Bronchial epithelial cell (primary cell): ENCODE measurements at places on chromosomes 7 and 10.

DNA sequence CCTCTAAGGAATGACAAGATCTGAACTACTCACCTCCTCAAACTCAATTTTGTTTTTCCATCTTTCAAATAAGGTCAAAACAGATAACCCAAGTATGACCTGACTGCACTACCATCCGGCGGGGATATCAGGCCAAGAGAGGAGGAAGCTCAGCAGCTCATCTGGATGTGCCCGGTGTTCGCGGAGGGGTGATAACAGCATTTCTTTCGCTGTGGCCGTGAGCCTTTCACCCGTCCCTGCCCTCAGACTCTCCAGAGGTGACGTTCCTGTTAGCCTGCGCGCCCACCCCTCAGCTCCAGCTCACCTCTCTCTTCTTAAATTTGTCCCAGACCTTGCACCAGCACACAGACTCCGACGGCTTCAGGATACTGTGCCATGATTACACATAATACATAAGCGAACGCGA lies 526 bp downstream of the ZNF248 start:
- DNase-seq, result peak; percentile 4

DNA sequence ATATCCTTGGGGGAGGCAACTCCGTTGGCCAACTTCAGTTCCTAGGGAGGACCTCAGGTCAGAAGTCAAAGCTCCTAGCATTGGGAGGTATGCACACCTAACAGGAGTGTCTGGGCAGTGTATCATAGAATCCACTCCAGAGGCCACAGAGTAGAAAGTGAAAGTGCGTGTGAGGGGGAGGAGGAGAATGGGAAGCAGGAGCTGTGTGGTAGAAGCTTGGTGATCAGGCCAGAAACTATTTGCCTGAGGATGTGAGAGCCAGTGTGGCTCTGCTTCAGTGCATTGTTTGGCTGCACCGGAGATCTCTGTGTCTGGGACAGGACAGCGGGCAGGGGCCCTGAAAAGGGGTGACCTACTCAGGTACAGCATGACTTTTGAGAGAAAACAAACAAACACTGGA lies 557.4 kb upstream of the VSTM2A start:
- DNase-seq, result peak; percentile 1

DNA sequence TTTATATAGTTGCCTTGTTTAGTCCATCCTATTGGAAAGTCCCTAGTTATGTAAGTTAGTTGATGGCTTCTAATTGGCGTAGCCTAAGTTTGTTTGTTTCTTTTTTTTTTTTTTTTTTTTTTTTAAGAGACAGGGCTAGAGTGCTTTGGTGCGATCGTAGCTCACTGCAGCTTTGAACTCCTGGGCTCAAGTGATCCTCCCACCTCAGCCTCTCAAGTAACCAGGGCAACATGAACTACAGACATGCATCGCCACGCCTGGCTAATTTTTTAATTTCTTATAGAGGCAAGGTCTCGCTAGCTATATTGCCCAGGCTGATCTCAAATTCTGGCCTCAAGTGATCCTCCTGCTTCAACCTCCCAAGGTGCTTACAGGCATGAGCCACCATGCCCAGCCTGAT lies 7.1 kb downstream of the CSGALNACT2 start:
- no peak for DNase-seq

- DNase-seq, result no peak
Measured at GRCh38 chr7:101518336-101518735, 110.8 kb downstream of the MYL10 start.

GRCh38 chr10:92486637-92487036 lies 87.3 kb downstream of the IDE start:
- DNase-seq, result no peak

- DNase-seq, result no peak
Measured at GRCh38 chr10:77285529-77286182, 352.0 kb downstream of the KCNMA1 start.

GRCh38 chr7:141915565-141915964 lies 634 bp upstream of the OR9A4 start:
- DNase-seq, result peak; percentile 95

DNA sequence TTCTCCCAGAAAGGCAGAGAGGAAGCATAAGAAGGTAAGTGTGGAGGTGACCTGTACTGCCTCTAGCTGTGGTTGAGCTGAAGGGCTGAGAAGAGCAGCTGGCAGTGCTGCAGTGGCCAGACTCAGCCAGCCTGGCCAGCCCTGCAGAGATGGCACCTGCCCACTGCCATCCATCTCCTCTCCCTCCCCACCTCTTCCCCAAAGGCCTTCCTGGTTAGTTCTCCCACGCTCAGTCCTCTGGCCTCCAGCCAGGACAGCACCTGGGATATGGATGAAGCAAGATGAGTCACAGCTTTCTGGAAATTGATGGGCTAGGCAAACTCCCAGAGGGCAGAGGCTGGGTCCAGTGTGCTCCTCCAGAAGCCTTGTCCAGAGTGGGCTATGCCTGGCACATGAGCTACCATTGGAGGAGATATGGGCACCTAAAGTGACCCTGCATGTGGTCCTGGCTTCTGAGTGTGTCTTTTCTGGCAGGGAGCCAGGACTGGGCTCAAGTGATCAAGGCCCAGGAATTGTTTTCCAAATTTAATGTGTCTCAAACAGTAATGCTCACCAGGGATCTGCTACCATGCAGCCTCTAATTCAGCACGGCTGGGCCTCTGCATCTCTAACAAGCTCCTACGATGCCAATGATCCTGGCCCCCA lies 81.0 kb upstream of the CACUL1 start:
- peak; percentile 97 for DNase-seq

- no peak for DNase-seq
Measured at GRCh38 chr7:11252705-11253272, 279.1 kb downstream of the PHF14 start.

DNA sequence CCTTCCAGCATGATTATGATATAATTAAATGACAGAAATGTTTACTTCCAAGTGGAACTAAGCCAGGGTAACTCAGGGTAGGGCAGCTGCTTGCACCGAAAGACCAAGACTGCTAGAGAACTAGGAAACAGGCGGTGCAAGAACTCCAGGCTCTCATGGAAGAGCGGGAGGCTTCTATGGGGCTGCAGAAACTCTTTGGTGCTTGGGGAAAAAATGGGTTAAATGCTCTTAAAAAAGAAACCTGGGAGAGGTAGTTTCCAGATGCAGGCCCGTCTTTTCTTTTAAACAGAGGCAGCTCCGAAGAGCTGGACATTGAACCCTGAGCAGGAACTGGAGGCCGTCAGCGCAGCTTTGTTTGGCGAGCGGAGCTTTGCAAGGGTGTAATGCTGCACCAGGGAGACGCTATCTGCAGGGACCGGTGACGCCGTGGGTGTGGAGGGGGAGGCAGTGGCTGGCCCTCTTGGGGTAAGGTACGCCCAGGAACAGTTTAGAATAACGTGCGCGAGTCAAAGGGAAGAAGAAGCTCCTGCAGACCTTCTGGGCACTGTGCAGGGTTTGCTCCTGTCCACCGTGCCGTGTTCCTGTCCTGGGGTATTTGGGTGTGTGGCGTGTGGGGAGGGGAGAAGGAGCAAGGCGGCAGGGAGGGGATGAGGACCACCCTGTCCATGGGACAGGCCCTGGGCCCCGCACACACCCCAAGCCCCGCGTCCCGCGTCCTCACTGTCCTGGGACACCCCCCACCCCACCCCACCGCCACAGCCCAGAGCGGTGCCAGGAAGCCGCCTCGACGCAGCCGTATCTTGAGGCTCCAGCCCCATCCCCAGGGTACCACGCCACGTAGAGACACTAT lies 59.0 kb downstream of the EGFR start:
- no peak for DNase-seq

- DNase-seq, result no peak
Measured at GRCh38 chr10:79047875-79048638, 20.7 kb upstream of the ZMIZ1 start.

DNA sequence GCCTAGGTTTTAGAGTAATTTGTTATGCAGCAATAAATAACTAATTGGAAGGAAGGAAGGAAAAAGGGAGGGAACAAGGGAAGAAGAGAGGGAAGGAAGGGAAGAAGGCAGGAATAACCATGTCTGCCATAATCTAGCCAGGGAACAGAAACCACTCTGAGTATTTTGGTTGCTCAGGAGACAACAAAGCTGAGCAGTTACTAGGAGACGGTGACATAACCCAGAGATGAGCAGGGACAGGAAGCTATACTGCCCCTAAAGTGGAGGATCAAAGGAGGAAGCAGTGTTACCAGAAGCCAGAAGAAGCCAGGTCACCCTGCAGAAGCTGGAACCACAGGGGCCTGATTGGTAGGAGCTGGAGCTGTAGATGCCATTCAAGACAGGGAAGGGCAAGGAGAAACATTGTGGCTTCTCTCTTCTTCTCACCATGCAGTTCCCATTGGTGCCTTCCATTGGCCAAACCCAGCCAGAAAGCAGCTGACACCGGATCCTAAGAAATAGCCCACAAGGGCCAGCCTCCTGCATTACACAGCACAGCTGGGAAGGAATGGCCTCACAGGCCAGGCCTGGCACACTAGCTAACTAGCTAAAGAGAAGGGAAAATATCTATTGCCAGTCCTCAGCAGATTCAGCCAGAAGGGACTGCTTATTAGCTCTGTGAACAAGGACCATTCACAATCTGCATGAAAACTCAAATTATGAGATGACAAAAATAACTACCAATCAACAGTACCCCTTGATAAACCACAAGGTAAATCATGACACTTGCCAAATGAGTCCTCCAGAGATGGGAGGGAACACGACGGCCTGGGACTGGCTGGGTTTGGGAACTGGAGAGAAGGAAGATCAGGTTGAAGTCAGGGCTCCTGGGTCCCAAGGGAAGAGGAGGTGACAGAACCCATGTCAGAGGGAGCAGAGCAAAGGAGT lies 184.5 kb upstream of the NFE2L3 start:
- DNase-seq, result no peak

GRCh38 chr7:151051108-151051507 lies 2.8 kb downstream of the ASIC3 start:
- DNase-seq, result peak; percentile 51

DNA sequence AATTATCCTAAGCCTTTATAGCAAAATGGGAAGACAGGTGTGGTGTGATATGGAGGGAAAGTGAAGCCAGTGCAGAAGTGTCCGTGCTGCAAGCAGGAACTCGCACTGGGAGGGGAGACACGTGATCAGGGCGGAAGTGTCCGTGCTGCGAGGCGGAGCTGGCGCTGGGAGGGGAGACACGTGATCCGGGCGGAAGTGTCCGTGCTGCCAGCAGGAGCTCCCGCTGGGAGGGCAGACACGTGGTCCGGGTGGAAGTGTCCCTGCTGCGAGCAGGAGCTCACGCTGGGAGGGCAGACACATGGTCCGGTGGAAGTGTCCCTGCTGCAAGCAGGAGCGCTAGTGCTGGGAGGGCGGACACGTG lies 40.5 kb upstream of the PRKAR1B start:
- no peak for DNase-seq

GRCh38 chr7:123557016-123557397 lies 611 bp downstream of the NDUFA5 start:
- no peak for DNase-seq

DNA sequence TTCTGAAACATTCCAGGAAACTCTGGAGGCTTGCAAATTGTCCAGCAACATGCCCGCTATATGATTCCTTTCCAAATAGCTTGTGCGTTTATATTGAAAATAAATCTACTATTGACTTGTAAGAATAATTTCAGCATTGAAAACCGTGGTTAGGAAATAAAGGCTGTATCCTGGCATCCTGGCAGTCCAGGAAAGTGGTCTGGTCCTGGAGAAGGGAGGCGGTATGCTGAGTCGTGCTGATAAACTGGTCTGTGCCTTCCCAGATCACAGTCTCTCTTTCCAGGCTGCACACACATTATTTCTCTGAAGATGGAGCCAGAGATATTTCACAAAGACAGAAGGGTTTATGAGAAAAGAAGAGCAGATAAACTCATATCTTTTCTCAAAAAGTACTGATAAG lies 350.1 kb upstream of the COBL start:
- DNase-seq, result no peak

DNA sequence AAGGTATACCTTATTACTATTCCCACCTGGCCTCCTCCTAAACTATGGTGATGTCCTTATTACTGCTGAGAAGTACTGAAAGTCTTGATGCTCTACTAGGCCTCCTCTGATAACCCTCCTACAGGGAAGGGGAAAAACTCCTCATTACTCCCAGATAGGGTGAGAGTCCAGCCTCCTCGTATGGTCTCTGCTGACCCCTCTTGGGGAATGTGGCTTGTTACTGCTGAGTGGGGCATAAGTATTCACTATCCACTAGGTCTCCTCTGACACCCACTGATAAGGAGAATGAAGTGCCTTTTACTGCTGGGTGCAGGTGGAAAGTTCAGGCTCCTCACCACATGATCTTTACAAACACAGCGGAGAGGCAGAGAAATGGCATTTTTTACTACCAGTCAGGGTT lies 222.9 kb downstream of the CHRM2 start:
- DNase-seq, result no peak

DNA sequence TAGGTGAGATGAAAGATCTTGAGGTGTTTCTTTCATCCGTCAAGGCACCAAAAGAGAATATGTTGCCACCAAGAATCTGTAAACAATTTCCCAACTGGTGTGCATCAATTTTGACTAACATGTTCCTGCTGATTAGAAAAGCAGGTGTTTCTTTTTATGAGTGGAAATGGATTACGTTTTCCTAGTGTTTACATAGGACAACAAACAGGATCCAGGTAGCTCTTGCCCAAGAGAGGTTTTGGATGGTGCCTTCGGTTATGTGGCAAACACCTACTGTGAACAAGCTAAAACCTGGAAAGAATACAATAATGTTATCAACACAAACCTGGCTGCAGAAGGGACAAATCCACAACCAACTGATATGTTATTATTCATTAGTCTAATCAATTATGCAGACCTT lies 53.6 kb upstream of the WNT16 start:
- no peak for DNase-seq

DNA sequence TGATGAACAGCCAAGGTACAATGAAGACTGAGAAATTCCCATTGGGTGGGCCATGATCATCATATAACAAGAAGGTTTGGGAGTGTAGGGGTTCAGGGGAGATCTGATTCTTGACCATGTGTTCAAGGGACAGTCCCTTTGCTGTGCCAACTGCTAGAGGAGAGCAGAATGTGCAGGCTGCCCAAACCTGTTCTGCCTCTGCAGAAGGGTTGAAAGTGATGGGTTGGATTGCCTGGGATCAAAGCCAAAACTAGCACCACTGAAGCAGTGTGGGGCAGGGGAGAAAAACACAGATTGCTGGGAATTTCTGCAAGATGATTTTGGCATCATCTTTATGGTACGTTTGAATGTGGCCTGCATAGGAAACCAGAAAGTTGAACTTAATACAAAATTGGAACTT lies 303.9 kb downstream of the OTUD1 start:
- no peak for DNase-seq

- DNase-seq, result peak; percentile 7
Measured at GRCh38 chr7:2478399-2478785, 2.2 kb upstream of the GRIFIN start.

GRCh38 chr10:86970162-86970981 lies 2.1 kb downstream of the ADIRF start:
- no peak for DNase-seq
